IPS-NIHi11 (cell line): ENCODE measurements at places on chromosomes 1 and 21.

DNA sequence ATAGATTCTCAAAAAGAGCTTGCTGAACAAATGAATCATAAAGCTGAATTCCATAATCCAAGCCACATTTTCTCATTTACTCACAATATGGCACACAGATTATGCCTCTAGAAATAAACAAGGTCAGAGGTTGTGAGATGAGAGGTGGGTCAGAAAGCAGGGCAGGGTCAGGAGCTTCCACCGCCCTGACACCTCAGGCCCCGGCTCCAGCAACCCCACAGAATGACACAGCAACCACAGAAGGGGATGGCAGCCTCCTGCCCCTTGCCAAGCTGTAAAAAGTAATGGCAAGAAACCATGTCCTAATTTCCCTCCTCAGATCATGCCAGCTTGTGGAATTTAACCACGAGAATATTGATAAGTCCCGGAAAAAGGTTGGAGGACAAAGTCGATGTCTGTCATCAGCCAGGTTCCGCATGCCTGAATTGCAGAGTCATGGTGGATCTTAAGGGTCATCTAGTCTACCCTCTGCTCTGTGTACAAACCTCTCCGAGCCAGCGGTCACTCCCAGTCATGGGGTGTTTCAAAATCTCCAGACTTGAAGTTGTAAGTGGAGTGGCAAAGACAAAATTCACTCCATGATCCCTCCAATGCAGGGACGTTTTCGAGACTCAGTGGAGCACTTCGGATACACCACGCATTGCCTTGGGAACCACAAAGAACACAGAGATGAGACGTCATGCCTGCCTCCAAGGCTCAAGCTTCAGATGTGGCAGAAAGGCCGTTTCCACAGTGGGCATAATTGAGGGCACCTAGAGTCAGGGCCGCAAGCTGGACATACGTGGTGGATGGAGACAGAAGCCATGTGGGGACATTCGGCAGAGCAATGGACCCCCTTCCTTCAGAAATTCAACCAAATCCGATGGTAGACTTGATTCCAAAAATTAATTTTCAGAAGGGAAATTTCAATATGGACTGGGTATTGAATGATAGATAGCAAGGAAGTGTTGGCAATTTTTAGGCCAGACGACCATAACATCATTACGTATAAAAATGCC is 254.0 kb downstream of the TOMM20 start:
- no peak for DNase-seq

DNA sequence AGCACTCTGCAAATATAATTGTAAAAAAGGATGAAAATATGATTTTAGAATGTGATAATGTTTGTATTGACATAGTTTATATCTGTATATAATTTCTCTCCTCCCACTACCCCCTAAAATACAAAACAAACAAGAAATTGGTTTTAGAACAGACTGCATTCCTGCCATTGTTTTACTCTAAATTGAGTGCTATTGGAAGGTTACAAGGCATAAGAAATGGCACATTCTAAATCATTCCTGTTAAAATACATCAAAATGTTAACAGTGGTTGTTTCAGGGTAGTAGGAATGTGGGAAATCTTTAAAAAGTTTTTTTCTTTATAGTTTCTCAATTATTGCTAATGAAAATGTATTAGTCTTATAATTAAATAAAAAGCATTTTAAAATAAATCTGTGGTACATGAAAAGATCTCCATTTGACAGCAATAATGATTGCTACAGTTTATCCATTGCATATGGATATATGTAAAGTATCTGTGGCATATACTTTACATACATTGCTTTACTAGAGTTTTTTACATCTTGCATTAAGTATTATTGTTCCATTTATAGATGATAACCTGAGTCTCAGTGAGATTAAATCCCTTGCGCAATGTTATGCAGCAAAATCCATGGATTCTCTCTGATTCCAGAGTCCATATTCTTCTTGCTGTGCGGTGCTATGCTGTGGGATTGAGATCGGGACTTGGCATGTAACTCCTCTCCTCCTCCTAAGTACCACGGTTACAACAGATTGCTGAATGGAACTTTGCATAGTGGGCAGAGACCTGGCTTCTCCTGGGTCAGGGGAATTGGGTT is 319.8 kb downstream of the LMO4 start:
- DNase-seq = no peak

- DNase-seq = no peak
These were observed 96.1 kb upstream of the OLIG2 start for GRCh38 chr21:32929633-32930038.

- no peak for DNase-seq
These were observed 482.2 kb downstream of the PTPRC start for GRCh38 chr1:199121047-199121446.

DNA sequence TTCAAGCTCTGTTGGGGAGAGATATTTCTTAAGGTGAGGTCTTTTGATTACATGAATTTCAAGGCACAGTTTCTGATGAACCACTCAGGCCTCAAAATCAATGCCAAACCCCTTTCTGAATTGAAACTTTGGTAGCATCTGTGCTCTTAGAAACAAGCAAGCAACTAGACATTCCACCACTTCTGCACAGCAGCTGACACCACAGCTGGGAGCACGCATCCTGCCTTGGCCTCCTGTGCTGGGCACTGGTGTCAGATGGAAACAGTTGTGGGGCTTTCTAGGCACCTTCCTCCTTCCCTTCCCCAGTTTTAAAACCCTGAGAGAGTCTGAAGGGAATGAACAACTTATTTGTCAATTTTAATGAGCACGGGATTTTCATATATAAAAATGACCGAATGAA is 360.2 kb downstream of the ADGRL2 start:
- no peak for DNase-seq

DNA sequence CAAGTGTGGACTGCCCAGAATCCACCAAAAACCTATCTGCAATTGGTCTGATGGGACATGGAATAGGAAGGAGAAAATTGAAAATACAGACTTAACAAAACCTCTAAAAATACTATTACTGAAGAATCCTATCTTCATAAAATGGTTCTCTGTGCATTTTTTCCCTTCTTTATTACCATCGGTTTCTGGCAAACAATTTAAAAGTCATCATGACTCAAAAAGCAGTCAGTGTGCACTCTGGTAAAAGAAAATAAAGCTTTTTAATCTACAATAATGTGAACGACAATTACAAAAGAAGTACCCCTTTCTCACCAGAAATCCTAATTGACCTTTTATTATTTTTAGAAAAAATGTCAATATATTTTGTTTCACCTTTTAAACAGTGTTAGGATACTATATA is 186.3 kb downstream of the TPR start:
- DNase-seq = no peak

GRCh38 chr1:207261971-207262370 is 59.5 kb upstream of the CD55 start:
- DNase-seq = no peak

DNA sequence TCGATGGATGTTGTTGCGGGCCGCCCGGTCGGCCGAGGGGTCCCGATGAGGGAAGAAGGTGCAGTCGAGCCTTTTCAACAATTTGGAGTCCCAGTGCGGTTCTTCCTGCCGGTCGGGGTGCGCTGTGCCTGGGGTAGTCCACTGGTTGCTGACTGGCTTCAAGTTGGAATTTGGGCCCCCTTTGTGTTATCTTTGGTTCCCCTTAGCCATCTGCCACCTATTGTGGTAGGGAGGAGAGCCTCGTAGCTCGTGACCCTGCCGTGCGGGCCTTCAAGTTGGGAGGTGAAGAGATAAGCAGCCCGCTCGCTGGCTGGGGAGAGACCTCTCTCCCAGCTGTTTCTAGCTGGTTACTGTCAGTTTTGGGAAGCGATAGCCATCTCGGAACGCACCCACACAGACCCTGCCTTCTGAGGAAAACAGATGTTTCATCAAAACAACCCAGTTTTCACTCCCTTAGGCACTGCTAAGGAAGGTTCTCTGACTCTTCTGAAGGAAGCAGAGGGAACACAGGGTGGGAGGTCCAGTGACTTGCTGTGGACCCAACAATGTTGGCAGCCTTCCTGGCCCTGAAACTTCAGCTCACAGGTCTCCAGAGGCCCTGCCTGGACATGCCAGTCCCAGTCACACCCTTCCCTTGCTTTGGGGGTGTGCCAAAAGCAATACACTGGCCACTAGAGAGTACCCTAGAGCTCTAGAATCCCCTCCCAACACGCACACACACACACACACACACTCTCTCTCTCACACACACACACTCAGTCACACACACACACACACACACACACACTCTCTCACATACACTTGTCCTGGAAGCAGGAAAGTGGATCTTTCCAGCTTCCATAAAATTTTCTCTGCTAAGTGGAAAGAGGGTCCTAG is 1.0 kb downstream of the BTG2 start:
- DNase-seq = peak; percentile 47

- DNase-seq = peak; percentile 46
These were observed 150.8 kb downstream of the MAST2 start for GRCh38 chr1:45953934-45954847.

DNA sequence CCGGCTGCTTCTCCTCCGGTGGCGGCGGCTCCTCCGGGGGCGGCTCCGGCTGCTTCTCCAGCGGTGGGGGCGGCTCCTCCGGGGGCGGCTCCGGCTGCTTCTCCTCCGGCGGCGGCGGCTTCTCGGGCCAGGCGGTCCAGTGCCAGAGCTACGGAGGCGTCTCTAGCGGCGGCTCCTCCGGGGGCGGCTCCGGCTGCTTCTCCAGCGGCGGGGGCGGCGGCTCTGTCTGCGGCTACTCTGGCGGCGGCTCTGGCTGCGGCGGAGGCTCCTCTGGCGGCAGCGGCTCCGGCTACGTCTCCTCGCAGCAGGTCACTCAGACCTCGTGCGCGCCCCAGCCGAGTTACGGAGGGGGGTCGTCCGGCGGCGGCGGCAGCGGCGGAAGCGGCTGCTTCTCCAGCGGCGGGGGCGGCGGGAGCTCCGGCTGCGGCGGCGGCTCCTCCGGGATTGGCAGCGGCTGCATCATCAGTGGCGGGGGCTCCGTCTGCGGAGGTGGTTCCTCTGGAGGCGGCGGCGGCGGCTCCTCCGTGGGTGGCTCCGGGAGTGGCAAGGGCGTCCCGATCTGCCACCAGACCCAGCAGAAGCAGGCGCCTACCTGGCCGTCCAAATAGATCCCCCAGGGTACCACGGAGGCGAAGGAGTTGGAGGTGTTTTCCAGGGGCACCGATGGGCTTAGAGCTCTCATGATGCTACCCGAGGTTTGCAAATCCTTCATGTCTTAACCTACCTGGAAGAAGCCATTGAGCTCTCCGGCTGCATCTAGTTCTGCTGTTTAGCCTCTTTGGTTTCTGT is 2.0 kb downstream of the LORICRIN start:
- peak; percentile 69 for DNase-seq

- no peak for DNase-seq
These were observed 173.0 kb upstream of the LYPLAL1 start for GRCh38 chr1:219000631-219001030.

- DNase-seq = peak; percentile 31
These were observed 161.2 kb downstream of the RUNX1 start for GRCh38 chr21:34887725-34888568.

DNA sequence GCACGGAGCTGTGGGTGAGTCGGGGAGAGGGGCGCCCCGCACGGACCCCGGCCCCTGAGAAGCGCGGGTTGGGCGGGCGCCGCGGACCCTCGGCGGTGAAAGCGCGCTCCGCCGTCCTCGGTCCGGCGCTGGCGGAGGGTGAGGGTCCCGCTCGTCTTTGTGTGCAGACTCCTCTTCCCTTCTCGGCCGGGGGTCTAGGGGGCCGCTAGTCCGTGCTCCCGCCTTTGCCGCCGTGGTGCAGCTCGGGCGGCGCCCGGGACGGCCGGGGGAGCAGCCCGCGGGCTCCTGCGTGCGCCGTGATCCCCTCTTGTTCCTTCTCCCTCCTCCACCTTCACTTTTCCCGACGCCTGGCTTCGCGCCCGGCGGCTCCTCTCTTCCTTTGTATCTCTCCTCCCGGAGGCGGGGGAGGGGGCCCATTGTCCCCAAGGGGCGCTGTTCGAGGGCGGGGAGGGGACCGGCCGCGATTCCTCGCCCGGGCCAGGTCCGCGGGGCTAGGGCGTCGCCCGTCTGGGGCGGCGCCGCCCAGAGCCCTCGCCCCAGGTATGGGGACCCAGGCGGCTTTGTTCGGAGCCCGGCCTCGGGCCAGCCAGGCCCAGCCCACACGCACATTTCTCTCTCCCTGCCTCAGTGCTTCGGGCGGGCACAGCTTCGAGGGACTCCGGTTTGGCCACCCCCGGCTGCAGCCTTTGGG is 519 bp downstream of the FNBP1L start:
- peak; percentile 86 for DNase-seq

- DNase-seq = no peak
These were observed 6.1 kb upstream of the ADAMTS1 start for GRCh38 chr21:26851109-26851944.

DNA sequence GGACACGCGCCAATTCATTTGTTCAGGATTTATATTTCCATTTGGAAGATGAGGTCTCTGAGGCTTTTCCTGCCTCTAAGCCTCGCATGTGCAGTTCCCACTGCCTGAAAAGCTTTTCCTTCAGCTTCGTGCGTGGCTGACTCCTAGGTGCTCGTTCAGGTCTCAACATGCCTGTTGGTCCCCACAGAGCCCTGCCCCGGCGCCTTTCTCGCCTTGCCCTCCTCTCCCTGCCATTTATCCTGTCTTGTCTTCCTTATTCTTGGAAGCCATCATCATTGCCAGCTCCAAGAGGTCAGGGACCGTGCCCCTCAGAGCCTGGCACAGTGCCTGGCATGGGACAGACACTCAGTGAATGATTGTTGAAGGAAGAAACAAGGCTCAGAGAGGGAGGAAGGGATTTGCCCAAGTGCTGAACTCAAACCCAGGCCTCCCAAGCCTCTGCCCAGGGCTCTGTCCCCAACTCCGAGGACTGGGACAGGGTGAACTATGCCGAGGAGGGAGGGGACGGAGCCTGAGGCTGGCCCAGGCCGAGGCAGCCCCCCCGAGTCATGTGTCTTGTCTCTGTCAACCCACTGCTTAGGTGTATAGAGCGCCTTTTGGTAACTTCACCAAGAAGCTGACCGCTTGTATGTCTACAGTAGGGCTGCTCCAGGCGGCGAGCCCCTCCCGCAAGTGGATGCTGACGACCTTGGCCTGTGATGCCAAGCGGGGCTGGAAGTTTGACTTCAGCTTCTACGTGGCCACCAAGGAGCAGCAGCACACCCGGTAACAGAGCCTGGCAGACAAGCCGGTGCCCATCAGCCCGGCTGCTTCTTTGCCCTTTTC is 47.3 kb downstream of the DISP3 start:
- peak; percentile 1 for DNase-seq

DNA sequence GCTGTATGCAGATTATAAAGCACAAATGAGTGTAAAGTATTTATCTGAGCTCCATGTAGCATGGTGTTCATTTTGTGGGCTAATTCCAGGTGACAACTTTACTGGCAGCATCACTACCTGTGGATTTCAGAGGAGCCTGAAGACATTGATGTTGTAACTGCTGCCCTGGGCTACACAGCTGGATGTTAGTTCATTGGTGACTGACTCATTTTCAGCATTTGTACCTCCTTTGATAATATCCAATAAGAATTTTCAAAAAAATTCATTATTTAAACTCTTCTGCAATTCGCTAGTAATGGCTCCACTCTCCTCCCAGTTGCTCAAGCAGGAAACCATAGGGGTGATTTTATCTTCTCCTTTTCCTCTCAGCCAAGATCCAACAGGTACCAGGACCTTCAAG is 37.3 kb upstream of the HSD3B1 start:
- no peak for DNase-seq
